ENCODE measurements at places on chromosomes 16 and 17.

DNA sequence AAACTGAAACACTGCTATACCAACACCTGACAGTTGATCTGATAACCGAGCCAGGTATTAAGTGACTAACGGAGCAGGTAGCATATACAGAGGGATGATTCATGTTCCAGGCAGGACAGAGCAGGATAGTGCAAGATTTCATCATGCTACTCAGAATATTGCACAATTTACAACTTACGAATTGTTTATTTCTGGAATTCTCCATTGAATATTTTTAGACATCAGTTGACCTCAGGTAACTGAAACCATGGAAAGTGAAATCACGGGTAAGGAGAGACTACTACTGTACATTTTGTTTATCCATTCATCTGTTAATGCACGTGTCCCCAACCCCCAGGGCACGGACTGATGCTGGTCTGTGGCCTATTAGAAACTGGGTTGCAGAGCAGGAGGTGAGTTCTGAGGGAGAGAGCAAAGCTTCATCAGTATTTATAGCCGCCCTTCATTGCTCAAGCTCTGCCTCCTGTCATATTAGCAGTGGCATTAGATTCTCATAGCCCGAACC lies 14.5 kb upstream of the PPM1E start:
- DNase-seq = peak; percentile 9

DNA sequence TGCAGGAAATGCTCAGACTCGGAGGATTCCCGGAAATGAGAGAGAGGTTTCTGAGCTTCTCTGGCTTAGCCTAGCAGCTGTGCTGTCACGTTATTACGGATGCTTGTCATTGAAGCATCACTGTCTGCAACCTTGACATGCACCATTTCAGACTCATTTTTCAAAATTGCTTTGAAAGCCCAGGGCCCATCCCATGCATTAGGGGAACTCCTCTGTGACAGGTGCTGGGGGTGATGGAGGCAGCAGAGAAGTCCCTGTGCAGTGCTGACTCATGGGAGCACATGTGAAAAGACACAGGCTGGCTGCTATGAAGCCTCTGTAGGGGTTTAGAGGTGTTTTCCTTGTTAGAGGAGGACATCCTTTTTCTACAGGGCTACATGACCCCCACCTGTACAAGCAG lies 214.0 kb upstream of the MPHOSPH6 start:
- DNase-seq = no peak

DNA sequence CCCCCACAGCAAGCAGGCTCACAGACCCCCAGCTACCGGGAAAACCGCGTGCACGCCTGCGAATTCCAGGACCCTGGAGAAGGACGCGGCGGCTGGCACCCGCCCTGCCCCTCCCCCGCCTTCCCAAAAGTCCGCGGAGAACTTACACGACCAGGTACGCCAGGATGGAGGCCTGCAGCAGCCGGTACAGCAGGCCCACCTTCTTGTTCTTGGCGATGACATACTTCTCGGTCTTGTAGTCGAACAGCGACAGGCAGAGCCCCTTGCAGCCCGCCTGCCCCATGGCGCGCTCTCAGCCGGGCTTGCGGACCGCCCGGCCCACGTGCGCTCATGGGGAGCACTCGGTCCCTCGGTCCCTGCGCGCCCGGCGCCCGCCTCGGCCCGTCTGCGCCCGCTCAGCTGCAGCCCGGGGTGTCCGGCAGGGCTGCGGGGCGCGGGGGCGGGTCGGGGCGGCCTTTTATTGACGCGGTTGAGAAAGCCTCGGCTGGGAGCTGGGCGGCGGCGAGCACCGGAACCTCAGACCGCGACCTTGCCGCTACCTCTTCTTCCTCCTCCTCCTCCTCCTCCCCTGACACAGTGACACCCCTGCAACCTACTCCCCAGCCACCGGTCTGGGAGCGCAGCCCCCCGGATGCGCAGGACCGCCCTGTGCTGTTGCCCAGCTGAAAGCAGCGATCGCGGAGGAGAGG lies at the start of gene P2RX5:
P2RX5 (minus strand) TSS at position 433 of the 689 bp plus-strand sequence; CDS start at position 283, 150 bp downstream.
- DNase-seq = no peak

GRCh38 chr17:54898576-54898975 lies 2.1 kb upstream of the TOM1L1 start:
- DNase-seq = no peak

GRCh38 chr17:50758989-50759544 lies 8.3 kb downstream of the ANKRD40CL start:
- no peak for DNase-seq

- no peak for DNase-seq
These were observed 38.9 kb upstream of the RPL38 start for GRCh38 chr17:74164446-74165045.

GRCh38 chr17:72942579-72942978 lies 149.9 kb downstream of the SLC39A11 start:
- DNase-seq = no peak

Measured in HS-5 (cell line).